ENCODE measurements at places on chromosomes 6 and 20. TPM values are rescaled to one million over a fixed set of nuclear protein-coding genes. Genes with fewer than 3 reads are reported as not detected.

- no peaks in the 10 kb centered on the region for H3K36me3 ChIP-seq
These were observed 333.1 kb downstream of the ZFAND3 start for GRCh38 chr6:38152620-38153019.

The SEL1L2 gene
- total RNA-seq = not detected

DNA sequence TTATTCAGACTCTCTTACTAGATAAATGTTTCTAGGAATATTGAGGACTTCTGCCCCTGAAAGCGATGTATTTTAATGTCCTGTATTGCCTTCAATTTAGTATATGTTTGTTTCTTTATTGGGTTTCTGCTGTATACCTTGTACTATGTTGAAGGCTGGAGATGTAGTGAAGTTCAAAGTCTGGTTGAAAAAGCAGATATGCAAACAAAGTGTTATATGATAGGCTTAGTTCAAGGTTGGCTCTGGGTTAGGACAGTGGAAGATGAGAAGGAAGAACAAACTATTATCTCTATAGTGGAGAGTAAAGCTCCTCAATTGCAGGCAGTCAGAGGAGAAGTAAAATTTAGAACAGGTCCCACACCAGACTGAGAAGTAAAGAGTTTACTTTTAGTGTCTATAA, 36.3 kb upstream of the ADGRG6 start:
- peaks cover 1% of the 10 kb centered on the region for H3K27me3 ChIP-seq
- H3K36me3 ChIP-seq = no peaks in the 10 kb centered on the region
- no peak overlapping the region for H3K27ac ChIP-seq
- no peak for DNase-seq
- H3K4me1 ChIP-seq = no peaks in the 10 kb centered on the region

GRCh38 chr20:62046431-62046830, 19.2 kb downstream of the TAF4 start:
- no peaks in the 10 kb centered on the region for H3K27me3 ChIP-seq
- no peak overlapping the region for H3K27ac ChIP-seq
- DNase-seq = no peak
- no peak overlapping the region for H3K4me3 ChIP-seq
- peaks cover 7% of the 10 kb centered on the region for H3K4me1 ChIP-seq

GRCh38 chr20:57940868-57941522, 231.2 kb upstream of the PMEPA1 start:
- no peak for DNase-seq
- H3K27me3 ChIP-seq = no peaks in the 10 kb centered on the region
- no peaks in the 10 kb centered on the region for H3K36me3 ChIP-seq
- no peak overlapping the region for H3K27ac ChIP-seq

- peaks cover 1% of the 10 kb centered on the region for H3K4me1 ChIP-seq
- H3K27ac ChIP-seq = no peak overlapping the region
- H3K36me3 ChIP-seq = peaks cover 16% of the 10 kb centered on the region
- H3K27me3 ChIP-seq = no peaks in the 10 kb centered on the region
These were observed 66.5 kb downstream of the ILRUN start for GRCh38 chr6:34630040-34630439.

The WFDC10B gene
- total RNA-seq = not detected

GRCh38 chr6:41078101-41078500, 5.3 kb downstream of the NFYA start:
- peaks cover 72% of the 10 kb centered on the region for H3K4me1 ChIP-seq
- H3K27ac ChIP-seq = no peak overlapping the region
- H3K36me3 ChIP-seq = peaks cover 49% of the 10 kb centered on the region
- H3K4me3 ChIP-seq = no peak overlapping the region

GRCh38 chr6:38136547-38136946, 317.0 kb downstream of the ZFAND3 start:
- no peak overlapping the region for H3K27ac ChIP-seq
- peaks cover 13% of the 10 kb centered on the region for H3K4me1 ChIP-seq
- H3K36me3 ChIP-seq = peaks cover 9% of the 10 kb centered on the region
- H3K4me3 ChIP-seq = no peak overlapping the region
- DNase-seq = no peak

The LINC00237 gene
- total RNA-seq = not detected

DNA sequence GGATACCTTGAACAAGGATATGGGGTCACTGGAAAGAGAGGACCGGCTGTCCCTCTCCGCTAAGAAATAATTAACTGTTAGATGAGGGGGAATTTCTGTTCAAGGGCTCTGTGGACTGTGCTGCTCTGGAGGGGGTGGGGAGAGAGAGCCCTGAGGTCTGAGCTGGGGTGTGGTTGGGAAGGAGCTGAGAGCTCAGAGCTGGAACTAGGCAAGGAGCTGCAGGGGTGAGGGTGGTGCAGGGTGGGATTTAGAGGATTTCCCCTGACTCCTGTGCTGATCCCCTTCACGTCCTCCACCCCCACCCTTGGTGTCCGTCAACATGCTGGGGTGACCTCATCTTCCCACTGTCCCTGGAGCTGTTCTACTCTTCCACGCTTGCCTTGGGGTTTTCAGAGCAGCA, 52.5 kb downstream of the HLA-A start:
- no peaks in the 10 kb centered on the region for H3K36me3 ChIP-seq
- DNase-seq = no peak
- H3K4me1 ChIP-seq = peaks cover 3% of the 10 kb centered on the region

GRCh38 chr20:10946124-10946880, 272.5 kb upstream of the JAG1 start:
- no peak overlapping the region for H3K4me3 ChIP-seq
- H3K36me3 ChIP-seq = no peaks in the 10 kb centered on the region
- no peak for DNase-seq
- no peaks in the 10 kb centered on the region for H3K4me1 ChIP-seq
- H3K27me3 ChIP-seq = no peaks in the 10 kb centered on the region

- no peaks in the 10 kb centered on the region for H3K36me3 ChIP-seq
- no peak overlapping the region for H3K4me3 ChIP-seq
- no peaks in the 10 kb centered on the region for H3K27me3 ChIP-seq
These were observed 3.9 kb upstream of the GCM1 start for GRCh38 chr6:53152576-53152975.

- no peak overlapping the region for H3K4me3 ChIP-seq
- no peaks in the 10 kb centered on the region for H3K36me3 ChIP-seq
- H3K4me1 ChIP-seq = no peaks in the 10 kb centered on the region
- H3K27me3 ChIP-seq = peaks cover 43% of the 10 kb centered on the region
These were observed 16.1 kb downstream of the JPH2 start for GRCh38 chr20:44170816-44171410.

- no peaks in the 10 kb centered on the region for H3K36me3 ChIP-seq
- peaks cover 7% of the 10 kb centered on the region for H3K4me1 ChIP-seq
- H3K4me3 ChIP-seq = no peak overlapping the region
- no peak for DNase-seq
These were observed 36.6 kb downstream of the GMPR start for GRCh38 chr6:16274885-16275589.

The MAFB gene
- not detected for total RNA-seq

DNA sequence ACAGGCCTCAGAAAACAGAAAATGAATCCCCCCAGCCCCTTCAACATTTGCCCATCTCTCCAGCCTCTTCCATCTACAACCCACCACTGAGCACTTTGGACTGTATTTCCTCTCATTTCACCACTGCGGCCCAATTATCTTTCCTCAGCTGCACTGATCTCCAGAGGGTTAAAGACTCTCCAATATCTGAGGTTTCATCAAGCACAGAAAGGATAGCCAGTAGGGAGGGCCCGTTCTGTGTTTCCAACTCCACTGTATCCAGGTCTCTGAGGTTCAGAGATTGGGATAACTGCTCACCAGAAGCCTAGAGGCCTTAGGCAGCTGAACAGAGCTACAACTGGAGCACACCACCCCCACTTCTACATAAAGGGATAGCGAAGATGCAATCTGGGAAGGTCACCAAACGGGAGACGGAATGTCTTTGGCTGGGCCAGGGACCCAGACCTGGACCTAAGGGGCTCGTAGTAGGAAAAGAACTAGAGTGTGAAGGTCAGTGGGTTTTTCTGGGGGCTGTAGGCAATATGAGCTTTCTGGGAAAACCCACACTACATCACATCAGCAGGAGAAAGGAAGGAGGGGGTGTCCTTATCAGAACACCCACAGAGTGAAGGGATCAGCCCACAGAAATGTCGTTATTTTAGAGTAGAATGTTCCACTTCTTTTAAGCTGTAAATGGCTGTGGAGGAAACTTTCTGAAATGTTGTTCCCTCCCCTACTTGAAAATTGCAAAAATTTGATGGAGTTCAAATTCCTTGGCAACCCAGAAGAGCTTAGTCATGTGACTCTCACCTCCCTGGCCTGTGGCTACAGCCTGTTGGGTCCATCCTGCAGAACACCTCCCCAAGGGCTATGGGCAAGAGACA, 7.3 kb downstream of the KCNK5 start:
- H3K27ac ChIP-seq = no peak overlapping the region
- peaks cover 74% of the 10 kb centered on the region for H3K4me1 ChIP-seq
- no peak overlapping the region for H3K4me3 ChIP-seq
- H3K27me3 ChIP-seq = no peaks in the 10 kb centered on the region
- H3K36me3 ChIP-seq = peaks cover 33% of the 10 kb centered on the region

DNA sequence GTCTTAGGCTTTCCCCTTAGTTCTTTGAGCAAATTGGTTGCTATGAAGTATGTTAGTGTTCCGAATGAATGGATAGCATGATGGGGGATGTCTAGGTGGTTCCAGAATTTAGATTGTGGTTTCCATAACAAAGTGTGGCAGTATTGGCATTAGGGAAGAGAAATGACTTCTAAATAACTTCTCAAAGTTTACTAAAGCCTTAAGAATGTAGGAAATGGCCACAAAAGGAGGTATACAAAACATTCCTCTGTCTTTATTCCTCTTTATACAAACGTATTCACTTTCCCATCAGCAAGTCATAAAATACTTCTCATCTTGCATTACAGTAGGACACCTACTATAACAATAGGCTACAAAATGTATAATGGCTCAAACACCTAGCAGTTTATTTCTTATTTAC, 279.6 kb downstream of the ESR1 start:
- H3K4me3 ChIP-seq = no peak overlapping the region
- H3K27ac ChIP-seq = no peak overlapping the region
- DNase-seq = no peak
- H3K27me3 ChIP-seq = peaks cover 5% of the 10 kb centered on the region
- H3K4me1 ChIP-seq = no peaks in the 10 kb centered on the region

Data from activated CD4-positive, alpha-beta T cell treated with anti-CD3 and anti-CD28 coated beads, Interleukin-2, amount 10 ng/mL, durations not matched to agents 7 days and 5 days (primary cell).